ENCODE measurements at places on chromosomes 6 and 20.

DNA sequence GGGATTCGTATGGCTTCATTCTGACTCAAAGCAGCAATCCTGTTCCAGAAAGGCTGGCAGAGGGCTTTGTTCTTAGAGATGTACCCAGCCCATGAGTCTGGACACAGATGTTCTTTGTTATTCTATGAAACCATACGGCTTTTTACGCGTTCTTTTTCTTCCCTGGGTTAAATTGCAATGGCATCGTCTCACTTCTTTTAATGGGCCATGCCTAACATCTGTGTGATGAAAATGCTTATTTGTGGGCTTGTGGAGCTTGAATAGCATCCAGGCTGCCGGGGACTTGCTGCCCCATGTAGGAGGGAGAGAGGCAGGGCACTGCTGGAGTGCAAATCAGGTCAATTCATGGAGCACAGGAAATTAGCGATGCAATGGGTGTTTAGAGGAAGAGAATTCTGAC lies 19.4 kb downstream of the FAM50B start:
- H3K36me3 ChIP-seq: no peaks in the 10 kb centered on the region
- DNase-seq: no peak
- no peak overlapping the region for H3K4me3 ChIP-seq
- H3K4me1 ChIP-seq: peaks cover 17% of the 10 kb centered on the region
- H3K27me3 ChIP-seq: peaks cover 3% of the 10 kb centered on the region

DNA sequence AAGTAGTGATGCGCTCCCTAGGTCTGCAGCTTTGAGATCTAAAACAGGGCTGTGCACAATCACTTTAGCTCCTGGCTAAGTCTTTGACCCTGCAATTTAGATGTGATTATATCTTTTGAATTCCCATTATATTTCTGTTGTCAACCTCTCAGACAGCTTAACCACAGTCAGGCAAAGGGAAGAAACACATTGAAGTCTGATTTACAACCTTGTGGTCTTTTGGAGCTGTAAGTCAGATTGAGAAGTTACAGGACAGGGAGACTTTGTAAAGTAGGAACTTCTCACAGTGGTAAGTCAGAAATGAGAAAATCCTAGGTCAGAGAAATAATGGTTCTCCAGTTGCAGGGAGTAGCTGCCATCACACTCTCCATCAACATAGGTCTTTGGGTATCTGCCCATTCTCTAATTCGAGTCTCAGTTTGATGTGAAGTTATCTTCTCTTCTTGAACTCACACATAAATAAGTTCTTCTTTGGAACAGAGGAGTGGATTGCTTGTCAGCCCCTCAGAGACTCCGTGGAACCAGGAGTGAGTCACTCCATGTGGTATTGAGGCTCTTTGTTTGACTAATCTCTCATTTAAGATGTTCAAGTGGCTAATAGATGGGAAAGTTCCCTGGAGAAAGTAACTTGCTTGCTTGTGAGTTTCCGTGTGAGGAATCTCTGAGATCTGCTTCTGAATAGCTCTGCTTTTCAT lies 35.0 kb upstream of the SGK1 start:
- no peaks in the 10 kb centered on the region for H3K27me3 ChIP-seq
- no peak overlapping the region for H3K4me3 ChIP-seq
- DNase-seq: no peak
- H3K27ac ChIP-seq: no peak overlapping the region
- no peaks in the 10 kb centered on the region for H3K36me3 ChIP-seq

GRCh38 chr20:57388953-57389694 lies 2.1 kb upstream of the RBM38 start:
- H3K27me3 ChIP-seq: no peaks in the 10 kb centered on the region
- H3K36me3 ChIP-seq: peaks cover 3% of the 10 kb centered on the region
- peak overlapping the region; percentile 37 for H3K4me3 ChIP-seq
- DNase-seq: peak; percentile 17
- peak overlapping the region; percentile 36 for H3K27ac ChIP-seq
- H3K4me1 ChIP-seq: peaks cover 21% of the 10 kb centered on the region

DNA sequence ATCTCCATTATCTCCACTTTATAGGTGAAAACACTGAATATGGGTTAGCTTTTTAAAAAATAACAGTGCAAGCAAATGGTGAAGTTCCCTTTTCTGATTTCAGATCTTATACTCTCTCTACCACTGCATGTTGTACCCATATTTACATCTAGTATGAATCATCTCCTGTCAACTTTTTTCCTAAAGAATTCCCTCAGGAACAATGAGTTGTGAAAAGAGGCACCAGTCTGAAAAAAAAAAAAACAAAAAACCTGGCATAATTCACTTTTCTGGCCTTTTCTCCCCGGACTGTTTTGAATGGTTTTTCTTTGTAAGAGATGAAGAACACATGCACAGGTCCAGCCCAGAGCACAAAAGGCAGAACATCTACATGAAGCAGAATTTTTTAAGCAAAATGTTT lies 596.0 kb downstream of the COL12A1 start:
- no peaks in the 10 kb centered on the region for H3K36me3 ChIP-seq
- no peak overlapping the region for H3K27ac ChIP-seq
- peaks cover 10% of the 10 kb centered on the region for H3K4me1 ChIP-seq
- no peak for DNase-seq
- no peak overlapping the region for H3K4me3 ChIP-seq
- no peaks in the 10 kb centered on the region for H3K27me3 ChIP-seq

GRCh38 chr20:24382743-24383142 lies 86.7 kb upstream of the SYNDIG1 start:
- H3K4me1 ChIP-seq: no peaks in the 10 kb centered on the region
- no peak overlapping the region for H3K27ac ChIP-seq
- DNase-seq: no peak
- H3K4me3 ChIP-seq: no peak overlapping the region

DNA sequence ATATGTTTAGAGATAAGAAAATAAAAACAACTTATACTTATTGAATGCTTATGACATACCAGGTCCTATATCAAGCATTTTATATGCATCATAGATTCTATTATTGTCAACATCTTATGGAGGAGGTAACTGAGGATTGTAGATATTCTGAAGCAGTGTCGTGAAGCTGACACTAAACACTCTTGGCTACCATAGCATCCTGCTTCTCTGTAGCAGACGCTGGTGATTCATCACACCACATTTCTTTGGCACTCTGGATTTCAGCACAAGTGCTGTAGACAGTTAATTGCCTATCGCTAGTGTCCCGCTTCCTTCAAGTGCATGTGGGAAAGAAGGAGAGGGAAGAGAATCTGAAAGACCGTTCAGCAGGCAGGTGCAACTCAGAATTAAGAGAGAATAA lies 317.1 kb downstream of the PLCB1 start:
- DNase-seq: no peak
- no peaks in the 10 kb centered on the region for H3K36me3 ChIP-seq
- no peaks in the 10 kb centered on the region for H3K4me1 ChIP-seq

- peaks cover 69% of the 10 kb centered on the region for H3K4me1 ChIP-seq
- peak; percentile 70 for DNase-seq
- peaks cover 3% of the 10 kb centered on the region for H3K36me3 ChIP-seq
- H3K27ac ChIP-seq: peak overlapping the region; percentile 87
- H3K4me3 ChIP-seq: no peak overlapping the region
These were observed 118.3 kb downstream of the KIF13A start for GRCh38 chr6:17869010-17869752.

- H3K36me3 ChIP-seq: no peaks in the 10 kb centered on the region
- H3K27ac ChIP-seq: no peak overlapping the region
- no peak for DNase-seq
- H3K27me3 ChIP-seq: peaks cover 14% of the 10 kb centered on the region
These were observed 14.5 kb upstream of the PSMG4 start for GRCh38 chr6:3244003-3244831.

GRCh38 chr6:144597511-144597910 lies 312.4 kb downstream of the UTRN start:
- no peak overlapping the region for H3K4me3 ChIP-seq
- no peaks in the 10 kb centered on the region for H3K4me1 ChIP-seq
- no peak overlapping the region for H3K27ac ChIP-seq
- DNase-seq: no peak
